ENCODE measurements at places on chromosomes 7 and 10.

DNA sequence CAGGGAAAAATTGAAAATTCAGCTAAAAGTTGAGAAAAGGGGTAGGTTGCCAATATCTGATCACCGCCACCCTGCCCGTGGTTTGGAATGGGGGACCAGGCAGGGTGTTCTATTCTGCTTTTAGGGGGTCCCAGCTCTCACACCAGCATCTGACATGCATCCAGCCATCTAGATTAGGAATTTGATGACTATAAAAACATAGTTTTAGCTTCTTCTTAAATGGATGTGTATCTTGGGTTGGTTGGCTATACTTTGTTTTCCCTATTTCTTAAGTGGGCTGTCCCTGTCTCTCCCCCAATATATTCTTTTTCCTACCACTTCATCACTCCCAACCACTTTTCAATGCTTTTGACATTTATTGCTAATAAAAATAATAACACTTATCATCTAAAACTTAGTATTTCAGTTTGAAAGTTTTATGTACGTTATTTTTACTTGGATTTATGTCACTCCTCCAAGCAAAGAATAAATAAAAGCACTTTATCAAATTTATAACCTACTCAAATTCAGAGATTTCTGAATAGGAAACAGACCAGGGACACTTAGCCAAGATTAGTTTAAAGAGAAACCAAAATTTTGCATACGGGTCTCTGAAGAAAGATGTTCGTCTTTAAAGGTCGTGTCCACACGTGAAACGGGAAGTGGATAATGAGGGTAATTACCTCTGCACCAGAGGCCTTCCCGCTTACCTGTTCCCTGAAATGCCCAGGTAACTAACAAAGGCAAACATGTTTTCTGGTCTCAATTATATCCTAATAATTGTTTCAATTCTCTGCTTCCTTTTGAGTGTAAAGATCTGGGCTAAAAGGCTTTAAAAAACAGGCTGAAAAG is 233.2 kb upstream of the AUTS2 start:
- no peak for DNase-seq

- DNase-seq = no peak
Observed at GRCh38 chr7:148915211-148915610, 31.1 kb upstream of the EZH2 start.

GRCh38 chr10:60203993-60204618 is 185.6 kb downstream of the ANK3 start:
- peak; percentile 73 for DNase-seq

GRCh38 chr7:149620961-149621360 is 123.4 kb upstream of the ZNF746 start:
- DNase-seq = no peak

DNA sequence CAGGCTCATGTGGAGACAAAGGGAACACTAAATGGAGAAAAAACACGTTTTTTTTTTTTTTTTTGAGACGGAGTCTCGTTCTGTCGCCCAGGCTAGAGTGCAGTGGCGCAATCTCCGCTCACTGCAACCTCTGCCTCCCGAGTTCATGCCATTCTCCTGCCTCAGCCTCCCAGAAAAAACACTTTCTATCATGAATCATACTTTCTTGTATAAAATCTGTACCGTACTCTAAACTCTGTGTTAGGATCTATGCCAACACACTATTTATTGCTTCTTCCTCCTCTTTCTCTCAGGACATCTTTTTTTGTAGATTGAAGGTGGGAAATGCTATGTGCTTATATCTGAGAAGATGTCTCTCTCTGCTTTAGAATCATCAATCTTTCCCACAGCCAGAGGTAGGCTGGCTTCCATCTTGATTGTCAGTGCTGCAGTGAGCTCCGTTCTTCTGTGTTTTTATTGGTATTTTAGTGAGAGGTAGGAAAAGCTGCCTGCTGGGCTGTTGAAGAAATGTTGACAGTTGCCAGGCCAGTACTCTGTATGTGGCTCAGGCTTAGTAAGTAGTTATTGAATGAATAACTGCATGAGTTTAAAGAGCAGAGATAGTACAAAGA is 101.1 kb downstream of the GPR85 start:
- no peak for DNase-seq

DNA sequence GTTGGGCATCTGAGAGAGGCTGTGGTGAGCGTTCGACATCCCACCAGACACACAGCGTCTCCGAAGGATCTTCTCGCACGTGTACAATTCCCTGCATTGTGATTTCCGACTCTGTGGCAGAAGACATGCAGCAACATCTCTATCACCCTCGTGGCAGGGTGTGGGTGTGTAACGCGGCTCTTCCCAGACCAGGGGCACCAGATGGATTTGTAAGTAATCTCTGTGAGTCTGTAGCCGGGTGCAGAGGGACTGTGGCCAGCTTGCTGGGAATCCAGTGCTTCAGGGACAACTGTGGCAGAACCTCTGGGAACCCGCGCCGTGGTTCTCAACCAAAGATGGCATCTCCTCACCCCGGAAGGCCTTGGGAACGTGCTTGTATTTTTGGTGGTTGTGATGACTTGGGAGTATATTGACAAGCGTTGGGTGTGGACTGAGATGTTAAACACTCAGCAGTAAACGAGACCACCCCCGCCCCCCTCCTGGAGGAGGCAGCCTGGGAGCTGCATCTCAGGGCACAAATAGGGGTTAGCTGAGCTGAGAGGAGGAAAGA is 21.2 kb downstream of the FOXL3 start:
- DNase-seq = no peak

DNA sequence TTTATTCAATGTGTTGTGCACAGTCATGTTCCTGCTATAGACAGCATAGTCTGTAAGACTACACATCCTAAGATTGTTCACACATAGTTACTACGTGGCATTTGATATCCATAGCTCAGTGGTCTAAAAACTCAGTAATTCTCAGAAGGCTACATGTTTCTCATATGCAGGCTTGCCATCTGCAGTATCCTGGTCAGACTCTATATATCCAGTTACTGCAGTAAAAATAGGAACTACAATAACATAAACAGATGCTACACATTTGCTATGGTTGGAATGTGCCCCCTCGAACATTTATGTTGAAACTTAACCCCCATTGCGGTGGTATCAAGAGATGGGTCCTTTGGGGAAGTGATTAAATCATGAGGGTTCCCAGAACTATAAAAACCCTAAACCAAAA is 1377.8 kb upstream of the LRRTM3 start:
- no peak for DNase-seq

GRCh38 chr10:89158446-89158845 is 48.7 kb downstream of the CH25H start:
- DNase-seq = no peak

GRCh38 chr10:122112625-122113160 is 123.7 kb downstream of the TACC2 start:
- DNase-seq = peak; percentile 26

- DNase-seq = peak; percentile 48
Observed at GRCh38 chr10:101693651-101693977, 1.4 kb downstream of the FBXW4 start.

GRCh38 chr10:92238586-92239098 is 52.2 kb downstream of the CPEB3 start:
- DNase-seq = peak; percentile 66

DNA sequence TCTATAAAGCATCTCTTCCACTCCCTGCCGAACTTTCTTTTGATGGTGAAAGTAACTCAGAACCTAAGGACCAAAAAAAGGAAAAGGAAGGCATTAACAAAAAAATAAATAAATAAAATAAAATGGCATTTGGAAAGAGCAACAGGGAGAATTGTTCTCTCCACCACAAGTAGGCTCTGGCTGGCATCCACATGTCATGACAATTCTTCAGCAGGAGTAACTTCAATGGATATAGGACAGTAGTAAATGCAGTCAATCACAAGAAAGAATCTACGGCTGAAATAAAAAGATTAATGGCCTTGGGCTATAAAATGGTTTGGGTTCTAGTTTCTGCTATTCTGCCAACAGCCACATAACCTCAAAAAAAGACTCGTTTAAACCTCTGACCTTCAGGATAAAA is 23.9 kb downstream of the NCAPG2 start:
- DNase-seq = no peak

- DNase-seq = no peak
Observed at GRCh38 chr10:129448086-129448485, 19.0 kb upstream of the MGMT start.

- DNase-seq = peak; percentile 39
Observed at GRCh38 chr7:135335628-135336139, 102.0 kb downstream of the STRA8 start.

GRCh38 chr7:27520815-27521790 is 141.6 kb downstream of the HIBADH start:
- no peak for DNase-seq

- no peak for DNase-seq
Observed at GRCh38 chr10:114920459-114920858, 17.5 kb upstream of the TRUB1 start.

GRCh38 chr7:151579644-151580043 is 59.9 kb upstream of the RHEB start:
- DNase-seq = no peak

GRCh38 chr7:102288285-102288930 is 1.7 kb downstream of the SH2B2 start:
- DNase-seq = no peak

DNA sequence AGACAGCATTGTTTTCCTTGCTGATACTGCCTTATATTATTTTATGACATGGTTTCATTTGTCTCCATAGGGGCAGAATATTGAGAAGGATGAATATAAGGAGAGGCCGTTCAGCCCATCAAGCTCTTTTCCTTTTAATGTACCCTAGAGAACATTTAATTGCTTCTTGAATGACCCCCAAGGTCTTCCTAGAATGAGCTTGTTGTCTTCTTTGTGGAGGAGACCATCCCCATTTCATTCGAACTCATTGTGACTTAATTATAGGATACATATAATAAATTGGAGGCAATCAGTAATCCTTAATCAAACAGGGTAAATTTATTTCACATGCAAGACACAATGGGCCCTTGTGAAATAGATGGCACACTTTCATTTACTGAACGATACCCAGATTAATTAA is 231.3 kb downstream of the MDFIC start:
- DNase-seq = no peak

DNA sequence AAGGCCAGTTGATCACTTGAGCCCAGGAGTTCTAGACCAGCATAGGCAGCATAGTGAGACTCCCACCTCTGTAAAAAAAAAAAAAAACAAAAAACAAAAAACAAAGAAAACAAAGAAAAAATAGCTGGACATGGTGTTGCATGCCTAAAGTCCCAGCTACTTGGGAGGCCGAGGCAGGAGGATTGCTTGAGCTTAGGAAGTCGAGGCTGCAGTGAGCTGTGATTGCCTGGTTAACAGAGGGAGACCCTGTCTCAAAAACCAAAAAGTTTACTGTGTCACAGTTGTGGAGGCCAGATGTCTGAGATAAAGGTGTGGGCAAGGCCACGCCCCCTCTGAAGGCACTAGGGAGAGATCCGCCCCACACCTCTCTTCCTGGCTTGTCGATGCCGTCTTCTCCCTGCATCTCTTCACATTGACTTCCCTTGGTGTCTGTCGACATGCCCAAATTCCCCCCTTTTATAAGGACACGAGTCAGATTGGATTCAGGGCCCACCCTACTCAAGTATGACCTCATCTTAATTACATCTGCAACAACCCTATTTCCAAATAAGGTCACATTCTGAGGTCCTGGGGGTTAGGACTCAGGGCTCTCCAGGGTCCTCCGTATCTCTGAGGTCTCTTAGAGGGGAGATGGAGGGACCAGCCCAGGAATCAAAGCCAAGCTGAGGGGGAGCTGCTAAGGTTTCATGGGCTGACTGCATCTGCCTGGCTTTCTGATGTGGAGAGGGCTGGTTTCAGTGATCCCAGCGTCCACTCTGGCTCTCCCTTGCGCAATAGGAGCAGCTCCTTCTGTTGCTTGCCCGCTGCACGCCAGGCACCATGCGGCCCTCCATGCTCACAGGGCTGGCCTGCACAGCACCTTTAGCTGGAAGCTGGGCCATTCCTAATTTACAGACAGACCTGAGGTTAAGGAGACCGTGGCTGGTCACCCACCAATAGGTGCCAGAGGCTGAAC is 23.1 kb downstream of the AGAP3 start:
- DNase-seq = no peak

GRCh38 chr10:86969421-86970041 is 1.2 kb downstream of the ADIRF start:
- DNase-seq = peak; percentile 17

DNA sequence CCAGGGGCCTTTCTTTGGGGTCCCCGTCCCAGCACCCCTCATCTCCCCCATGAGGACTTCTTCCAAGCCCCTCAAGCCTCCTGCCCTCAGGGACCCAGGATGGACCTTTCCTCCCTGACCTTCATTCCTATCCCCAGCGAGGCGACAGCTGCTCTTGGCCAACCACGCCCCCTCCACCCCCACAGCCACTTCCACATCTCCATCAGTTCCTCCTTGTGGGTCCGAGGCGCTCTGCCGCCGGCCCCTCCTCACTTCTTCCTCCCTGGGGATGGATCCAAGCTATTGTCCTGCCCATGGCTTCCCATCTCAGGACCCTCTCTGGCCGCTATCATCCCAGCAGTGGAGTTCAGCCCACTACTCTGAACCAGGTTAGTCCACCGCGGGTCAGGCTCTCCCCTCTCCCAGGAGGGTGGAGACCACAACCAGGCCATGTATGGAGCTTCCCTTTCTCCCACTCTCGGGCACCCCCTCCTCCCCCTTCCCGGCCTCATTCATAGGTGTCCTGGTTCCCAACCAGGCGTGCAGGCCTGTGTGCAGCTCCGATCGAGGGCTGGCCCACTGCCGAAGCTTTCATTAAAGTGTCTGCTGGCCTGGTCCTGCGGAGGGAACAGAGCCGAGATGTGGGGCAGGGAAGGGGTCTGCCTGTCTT is 1.7 kb upstream of the SH2B2 start:
- DNase-seq = peak; percentile 32

DNA sequence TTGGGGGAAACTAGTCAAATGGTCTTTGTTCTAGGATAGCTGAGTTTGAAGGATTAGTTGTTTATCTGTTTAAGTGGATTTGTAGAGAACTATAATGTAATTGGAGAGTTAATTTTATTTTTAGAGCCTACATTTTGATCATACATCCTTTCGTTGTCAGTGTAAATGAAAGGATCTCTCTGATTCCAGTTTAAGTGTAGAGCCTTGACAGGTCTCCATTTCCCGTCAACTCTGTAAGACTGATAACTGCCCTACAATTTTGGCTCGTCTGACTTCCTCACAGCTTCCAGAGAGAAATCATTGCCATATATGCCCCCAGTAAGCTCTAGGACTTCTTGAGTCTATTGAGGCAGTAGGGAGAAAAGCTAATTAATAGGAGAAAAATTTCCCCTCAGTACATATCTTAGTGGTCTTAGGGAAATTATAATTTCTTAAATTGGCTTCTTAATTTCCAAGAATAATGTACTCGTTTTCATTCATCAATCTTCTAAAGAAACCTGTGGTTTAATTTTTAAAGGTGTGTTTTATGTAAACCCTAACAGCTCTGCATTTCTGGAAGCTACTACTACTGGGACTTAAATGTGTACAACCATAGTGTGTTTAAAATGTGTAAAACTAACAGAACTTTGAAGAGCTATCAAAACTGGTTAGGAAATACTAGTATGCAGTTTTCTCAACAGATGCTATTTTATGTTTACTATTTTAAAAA is 3.8 kb downstream of the KMT2E start:
- DNase-seq = no peak
